ENCODE measurements at places on chromosomes 16 and 17.

DNA sequence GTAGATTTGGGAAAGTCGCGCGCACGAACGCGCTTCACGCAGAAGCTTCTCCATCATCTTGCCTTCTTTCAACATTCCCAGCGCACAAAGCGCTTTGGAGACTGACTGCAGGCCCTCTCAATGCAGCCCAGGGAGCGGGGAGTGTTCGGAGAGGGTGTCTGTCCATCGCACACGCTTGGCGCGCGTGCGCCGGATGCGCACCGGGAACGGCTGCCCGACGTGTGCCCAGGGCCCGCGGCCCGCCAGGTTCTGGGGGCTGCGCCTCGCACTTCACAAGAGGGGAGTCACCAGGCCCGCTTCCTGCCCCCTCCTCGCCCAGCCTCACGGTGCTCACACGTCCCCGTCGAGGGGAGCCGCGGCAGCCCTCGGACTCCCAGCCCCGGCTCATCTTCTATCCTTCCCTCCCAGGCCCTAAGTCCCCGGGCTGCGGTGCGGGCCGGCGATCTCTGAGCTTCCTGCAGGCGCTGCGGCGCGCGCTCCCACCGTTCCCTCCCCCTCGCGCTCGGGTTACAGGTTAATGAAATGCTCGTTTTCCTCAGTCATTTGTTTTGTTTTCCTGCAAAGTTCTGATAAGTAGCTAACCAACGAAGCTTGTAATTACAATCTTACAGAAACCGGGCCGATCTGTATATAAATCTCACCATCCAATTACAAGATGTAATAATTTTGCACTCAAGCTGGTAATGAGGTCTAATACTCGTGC, 2.8 kb upstream of the IRX3 start:
- no peak for DNase-seq

- DNase-seq: no peak
These were observed 187.0 kb upstream of the CACNG3 start for GRCh38 chr16:24069036-24069590.

GRCh38 chr16:2595393-2596205, 57.8 kb downstream of the PDPK1 start:
- no peak for DNase-seq

DNA sequence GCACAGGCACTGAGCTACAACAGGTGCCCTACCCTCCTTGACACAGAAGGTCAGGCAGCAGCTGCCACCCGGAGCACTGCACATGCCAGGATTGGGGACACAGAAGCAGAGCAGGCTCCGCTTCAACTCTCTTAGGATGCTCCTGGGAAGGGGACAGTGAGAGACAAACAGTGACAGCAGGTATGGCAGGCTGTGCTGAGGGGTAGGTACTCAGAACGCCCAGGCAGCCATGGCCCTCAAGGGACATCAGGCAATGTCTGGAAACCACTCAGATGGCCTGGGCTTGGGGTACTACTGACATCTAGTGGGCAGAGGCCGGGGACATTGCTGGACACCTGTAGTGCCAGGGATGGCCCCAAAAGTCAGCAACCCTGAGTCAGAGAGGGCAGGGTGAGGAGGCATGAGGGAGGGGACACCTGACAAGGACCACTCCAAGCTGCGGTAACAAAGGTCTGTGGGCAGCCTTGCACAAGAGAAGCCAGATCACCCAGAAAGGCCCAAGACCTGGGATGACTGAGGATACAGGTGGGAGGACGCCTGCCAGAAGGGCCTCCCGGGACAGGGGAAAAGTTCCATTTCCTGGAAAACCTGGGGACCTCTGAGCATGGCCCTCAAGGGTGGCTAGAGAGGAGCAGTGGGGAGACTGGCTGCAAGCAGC, 21.2 kb downstream of the PEMT start:
- no peak for DNase-seq

DNA sequence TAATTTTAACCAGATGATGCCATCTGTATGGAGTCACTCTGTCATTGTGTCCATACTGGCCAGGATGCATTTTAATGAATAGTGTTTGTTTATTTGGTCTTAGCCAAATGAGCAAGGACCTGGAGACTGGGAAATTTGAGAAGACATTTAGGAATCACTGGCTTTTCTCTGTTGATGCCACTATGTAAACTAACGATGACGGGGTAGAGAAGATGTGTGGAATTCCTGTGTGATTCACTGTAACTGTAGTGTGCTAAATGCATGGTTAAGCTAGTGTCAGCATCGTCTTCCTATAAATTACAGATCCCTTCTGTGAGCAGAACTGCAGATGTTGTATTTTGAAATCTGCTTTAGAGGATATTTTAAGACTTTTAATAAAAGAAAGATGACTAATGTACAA, 66.6 kb downstream of the NOS2 start:
- DNase-seq: no peak

- DNase-seq: peak; percentile 97
These were observed 3.8 kb downstream of the SMARCD2 start for GRCh38 chr17:63838631-63839171.

GRCh38 chr17:15511142-15511541, 43.7 kb upstream of the CDRT4 start:
- no peak for DNase-seq

GRCh38 chr17:6989779-6990178, 6.1 kb upstream of the ALOX12 start:
- no peak for DNase-seq

DNA sequence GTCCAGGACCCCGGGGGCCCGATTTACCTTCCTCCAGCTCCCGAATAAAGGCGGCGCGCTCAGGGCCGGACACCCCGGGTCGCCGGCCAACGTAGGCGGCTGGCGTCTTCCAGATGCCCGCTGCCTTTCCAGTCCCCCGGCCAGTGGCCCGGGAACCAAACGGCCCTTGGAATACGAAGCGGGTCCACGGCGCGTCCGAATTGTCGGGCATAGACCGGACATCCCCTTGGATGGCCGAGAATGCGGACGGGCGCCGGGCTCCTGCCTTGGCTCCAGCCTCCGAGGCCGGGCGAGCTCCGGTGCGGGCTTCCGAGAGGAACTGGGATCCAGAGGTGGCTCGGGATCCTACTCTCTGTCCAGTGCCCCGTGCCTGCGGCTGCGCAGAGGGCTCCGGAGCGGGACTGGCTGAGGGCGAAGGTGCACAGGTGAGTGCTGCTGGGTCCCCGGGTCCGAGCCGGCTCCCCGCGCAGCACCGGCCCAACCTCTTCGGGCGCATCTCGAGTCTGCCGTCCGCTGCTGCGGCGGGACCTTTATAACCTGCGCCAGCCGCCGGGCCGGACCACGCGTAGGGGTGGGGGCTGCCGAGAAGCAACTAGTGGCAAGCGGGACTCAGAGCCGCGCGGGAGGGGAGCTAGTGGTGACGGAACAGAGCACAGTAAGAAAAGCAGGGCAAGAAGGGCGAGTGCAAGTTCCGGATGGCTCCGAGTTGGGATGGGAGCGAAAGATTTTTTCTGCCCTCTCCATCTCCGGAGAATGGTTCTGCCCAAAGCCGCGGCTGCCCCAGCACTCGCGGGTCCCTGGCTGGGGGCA, at the start of gene HAP1:
Gene HAP1, minus strand, starts transcription at position 505 of the 810 bp plus-strand sequence. Its CDS starts 9 bp downstream, at position 496.
- DNase-seq: no peak

DNA sequence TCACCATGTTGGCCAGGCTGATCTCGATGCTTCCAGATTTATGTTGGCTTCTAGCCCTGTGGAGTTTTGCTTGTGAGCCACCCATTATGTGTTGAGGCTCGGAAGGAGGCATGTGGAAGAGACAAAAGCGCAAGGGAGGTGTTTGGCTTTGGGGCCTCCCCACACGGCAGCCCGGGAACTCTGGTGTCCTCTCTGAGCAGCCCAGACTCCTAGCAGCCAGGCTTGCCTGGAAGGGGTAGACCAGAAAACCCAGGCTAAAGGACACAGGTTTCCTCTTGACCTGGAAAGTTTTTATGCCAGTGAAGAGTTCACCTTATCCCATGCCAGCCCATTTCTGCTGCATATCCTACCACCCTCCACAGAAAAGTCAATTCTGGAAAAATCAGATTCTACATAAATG, 21.0 kb downstream of the SDR42E2 start:
- DNase-seq: no peak

- no peak for DNase-seq
These were observed 20.4 kb upstream of the ADAM11 start for GRCh38 chr17:44738214-44738906.

DNA sequence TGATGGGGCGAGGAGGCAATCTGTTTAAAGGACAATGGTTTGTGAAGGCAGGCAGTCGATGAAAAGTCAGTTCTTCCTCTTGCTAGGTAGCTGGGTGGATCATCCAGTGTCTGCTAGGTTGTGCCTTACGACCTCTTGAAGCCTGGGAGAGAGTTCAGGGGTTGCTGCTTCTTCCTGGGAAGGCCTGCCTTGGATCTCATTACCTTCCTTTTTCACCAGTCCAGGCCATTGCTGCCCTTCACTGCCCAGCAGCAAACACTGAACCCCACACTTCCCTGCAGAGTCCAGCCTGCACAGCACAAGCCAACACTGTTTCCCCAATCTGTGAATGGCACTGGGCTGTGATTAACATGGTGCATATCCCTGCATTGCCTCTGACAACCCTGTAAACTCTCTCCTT, 24.7 kb downstream of the HS3ST2 start:
- DNase-seq: no peak

GRCh38 chr17:68435876-68436842, 21.1 kb downstream of the WIPI1 start:
- peak; percentile 88 for DNase-seq

All from suprapubic skin (tissue), 4 donors.